Mucosa of descending colon (tissue), 3 donors: ENCODE measurements at places on chromosomes 2 and 18.

GRCh38 chr2:222733846-222734702, 62.6 kb downstream of the MOGAT1 start:
- DNase-seq, result no peak

GRCh38 chr2:8098476-8099266, 583.2 kb upstream of the ID2 start:
- no peak for DNase-seq

- no peak for DNase-seq
These were observed 359.9 kb downstream of the OSR1 start for GRCh38 chr2:18998491-18998890.

DNA sequence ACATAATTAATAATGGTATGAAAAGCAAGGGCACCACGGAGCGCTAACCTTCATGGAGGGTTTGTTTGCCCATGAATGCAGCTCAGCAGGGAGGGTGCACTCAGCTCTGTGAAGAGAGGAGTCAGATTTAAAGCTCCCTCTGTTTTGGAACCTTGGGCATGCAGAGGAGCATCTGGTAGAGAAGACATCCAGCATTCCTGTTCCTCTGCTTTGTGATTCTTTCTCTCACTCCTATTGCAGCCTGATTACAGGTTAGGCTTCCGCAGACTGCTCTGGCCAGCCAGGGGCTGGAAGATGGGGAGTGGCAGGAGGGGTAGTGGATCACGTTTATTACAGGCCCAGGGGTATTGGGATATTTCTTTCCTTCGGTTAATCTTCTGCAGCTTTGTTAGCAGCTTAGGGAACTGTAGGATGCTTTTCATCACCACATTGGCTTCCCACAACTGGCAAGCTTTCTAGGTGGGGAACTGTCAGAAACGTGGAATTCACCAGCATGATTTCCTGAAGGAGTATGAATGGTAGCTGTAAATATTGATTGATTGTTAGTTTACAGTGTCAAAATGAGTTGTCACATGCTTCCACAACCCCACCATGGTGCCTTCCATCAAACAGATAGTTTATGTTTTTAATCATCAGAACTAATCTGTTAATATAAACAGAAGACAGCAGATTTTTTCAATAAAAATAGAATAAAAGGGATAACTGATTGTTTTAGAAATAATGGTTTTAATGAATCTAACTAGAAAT, 201.1 kb downstream of the VAPA start:
- DNase-seq, result no peak

DNA sequence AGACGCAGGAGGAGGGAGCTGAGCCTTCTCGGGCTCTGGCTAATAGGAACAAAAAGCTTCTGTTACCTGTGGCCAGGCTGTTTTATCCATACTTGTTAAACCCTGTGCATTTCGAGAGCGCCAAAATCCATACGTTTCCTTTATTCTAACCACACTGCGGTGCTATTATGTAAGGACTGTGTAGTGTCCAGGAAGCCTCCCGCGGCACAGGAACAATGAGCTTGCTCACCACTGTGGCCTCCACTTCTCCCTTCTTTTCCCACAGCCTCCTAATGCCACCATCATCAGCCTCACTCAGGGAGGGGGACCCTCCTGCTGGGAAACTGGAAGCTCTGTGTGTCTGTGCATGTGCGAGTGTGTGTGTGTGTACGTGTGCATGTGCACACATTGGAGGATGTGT, 268.5 kb downstream of the HAUS1 start:
- no peak for DNase-seq

- DNase-seq, result no peak
These were observed 2.7 kb downstream of the ZAP70 start for GRCh38 chr2:97715951-97716694.

GRCh38 chr2:126756125-126756524, 100.2 kb downstream of the GYPC start:
- DNase-seq, result no peak

- DNase-seq, result no peak
These were observed 32.1 kb downstream of the CRACDL start for GRCh38 chr2:98903767-98904485.

DNA sequence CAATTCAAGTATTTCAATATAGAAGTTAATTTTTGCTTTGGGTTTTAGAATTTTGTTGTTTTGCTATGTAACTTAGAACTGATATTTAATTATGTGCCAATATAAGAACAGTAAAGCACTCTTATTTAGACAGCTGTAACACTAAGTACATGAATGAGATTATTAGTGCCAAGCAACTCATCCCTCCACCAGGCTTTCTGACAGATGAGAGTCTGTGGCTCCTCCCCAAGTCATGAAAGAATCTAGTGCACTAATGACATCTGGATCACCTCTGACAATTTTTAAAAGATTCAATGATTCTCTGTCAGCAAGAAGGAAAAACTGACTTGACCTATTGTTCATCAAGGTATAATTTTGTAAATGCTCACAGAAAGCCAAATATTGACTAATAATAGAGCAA, 67.8 kb downstream of the TMEFF2 start:
- no peak for DNase-seq

GRCh38 chr2:231563378-231563961, 29.2 kb upstream of the TEX44 start:
- DNase-seq, result peak; percentile 42

DNA sequence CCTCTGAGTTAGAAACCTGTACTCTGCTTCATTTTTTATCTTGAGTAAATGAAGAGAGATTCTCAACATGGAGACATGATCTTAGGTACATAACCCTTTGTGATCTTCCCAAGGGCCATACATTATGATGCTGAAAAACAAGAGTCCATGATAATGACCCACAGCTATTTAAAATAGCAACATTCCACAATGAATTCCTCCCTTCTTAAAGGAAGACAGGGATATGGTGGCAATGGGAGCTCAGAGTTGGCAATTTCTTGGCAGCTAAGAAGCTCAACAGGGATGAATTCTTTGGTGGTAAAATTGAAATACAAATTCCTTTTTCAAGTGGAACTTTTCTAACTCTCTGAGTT, 638.5 kb downstream of the CNTNAP5 start:
- no peak for DNase-seq

GRCh38 chr18:11432360-11432811, 177.0 kb upstream of the SLC35G4 start:
- peak; percentile 46 for DNase-seq

GRCh38 chr2:9757501-9758264, 85.6 kb upstream of the TAF1B start:
- no peak for DNase-seq
